Posterior cingulate gyrus (tissue), 11 donors: ENCODE measurements at places on chromosomes 16 and 17.

GRCh38 chr17:29640413-29640812, 17.7 kb upstream of the CORO6 start:
- DNase-seq = no peak

GRCh38 chr16:82061861-82062525, 26.9 kb downstream of the HSD17B2 start:
- DNase-seq = no peak

GRCh38 chr16:66986559-66986958, 1.8 kb upstream of the CES4A start:
- no peak for DNase-seq

DNA sequence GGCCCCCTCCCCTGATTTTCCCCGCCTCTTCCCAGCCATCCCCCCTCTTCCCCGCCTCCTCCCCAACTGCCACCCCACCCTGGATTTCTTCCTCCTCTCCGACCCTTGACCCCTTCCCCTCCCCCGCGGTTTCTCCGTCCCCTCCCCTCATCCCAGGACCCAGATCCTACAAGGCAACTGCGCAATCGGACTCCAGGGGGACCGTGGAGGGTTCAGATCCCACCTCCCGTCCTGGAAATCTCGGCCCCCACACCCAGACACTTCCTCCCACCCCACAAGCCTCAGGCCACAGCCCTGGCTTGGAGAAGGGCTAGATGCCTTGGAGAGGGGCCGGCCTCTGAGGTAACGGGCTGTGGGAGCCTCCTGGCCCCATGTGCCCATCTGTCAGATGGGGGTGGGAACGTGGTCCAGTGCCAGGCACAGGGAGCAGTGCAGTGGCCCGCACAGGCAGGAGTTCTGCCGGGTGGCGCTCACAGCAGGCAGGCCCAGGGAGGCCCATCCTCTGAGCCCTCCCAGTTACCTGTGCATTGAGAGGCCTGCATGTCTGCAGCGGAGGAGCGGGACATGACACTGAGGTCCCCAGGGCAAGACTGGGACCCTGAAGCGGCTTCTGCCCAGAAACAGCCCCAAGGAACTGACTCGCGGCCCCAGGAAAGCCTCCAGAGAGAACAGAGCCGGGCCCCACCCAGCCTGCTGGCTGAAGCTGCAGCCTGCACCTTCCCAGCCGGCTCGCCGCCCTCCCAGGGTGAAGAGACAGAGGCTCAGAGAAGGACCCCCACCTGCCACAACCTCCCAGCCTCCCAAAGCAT, 16.7 kb downstream of the ZNF423 start:
- no peak for DNase-seq

DNA sequence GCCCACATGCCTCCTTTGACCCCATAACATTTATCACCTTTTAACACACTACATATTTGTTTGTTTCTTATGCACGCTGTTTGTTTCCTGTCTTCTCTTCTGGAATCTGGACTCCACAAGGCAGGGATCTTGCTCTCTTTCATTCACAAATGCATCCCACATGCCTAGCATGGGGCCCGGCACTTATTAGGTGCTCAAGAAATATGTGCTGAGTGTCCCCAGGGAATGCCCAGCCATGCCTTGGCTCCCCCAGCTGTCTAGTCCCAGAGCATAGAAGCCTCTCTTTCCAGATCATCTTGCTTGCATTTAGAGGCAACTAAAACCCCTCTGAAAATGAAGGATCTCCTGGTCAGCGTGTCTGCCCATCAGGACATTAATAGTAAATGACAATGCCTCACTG, 283.7 kb downstream of the CBLN1 start:
- no peak for DNase-seq

DNA sequence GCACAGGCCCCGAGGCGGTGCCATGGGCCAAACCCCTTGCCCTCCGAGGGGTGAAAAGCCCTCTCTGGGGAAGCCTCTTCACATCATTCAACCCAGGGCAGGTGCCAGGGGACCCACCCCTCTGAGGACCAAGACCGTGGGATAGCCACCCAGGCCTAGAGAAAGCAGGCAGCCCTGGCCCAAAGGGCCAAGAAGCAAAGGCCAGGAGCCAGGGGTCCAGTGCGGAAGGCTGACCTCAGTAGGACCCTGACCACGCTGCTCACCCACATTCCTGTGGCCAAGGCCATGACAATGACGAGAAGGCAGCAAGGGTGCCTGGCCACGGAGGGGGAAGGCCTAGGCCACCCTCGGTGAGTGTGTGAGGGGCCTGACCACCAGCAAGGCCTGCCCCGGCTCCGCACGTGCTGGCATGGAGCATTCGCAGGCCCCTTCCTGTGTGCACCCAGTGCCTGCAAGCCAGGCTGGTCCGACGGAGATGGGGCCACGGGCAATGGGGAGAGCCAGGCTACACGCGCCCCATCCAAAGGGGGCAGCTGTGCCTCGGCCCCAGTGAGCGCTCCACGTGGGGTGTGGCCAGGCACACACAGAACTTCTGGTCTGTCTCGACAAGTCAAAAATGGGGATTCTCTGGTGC, 24.5 kb upstream of the RASD1 start:
- DNase-seq = no peak

DNA sequence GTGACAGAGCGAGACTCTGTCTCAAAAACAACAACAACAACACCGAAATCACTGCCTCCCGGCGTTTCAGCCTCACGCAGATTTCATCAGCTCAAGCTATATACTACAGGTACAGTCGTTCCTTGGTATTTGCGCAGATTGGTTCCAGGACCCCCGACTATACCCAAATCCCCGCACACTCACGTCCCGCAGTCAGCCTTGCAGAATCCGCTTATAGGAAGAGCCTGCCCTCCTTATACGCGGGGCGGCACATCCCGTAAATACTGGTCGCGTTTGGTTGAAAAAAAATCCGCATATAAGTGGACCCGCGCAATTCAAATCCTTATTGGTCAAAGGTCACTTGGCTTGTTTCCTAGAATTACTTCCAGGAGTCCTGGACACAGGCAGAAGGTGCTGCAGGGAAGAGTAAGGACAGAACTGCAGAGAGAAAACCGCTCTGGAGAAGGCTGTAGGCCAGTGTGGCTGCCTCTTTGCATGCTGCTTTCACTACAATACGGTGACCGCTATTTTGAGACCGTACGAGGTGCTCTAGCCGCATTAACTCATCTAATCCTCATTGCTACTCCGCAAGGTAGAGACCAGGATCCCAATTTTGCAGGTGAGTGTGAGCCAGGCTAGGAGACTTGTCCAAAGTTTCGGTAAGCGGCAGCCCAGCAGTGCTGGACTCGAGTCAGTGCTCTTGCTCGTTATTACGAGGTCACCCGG, 718 bp downstream of the NDUFAB1 start:
- DNase-seq = no peak

DNA sequence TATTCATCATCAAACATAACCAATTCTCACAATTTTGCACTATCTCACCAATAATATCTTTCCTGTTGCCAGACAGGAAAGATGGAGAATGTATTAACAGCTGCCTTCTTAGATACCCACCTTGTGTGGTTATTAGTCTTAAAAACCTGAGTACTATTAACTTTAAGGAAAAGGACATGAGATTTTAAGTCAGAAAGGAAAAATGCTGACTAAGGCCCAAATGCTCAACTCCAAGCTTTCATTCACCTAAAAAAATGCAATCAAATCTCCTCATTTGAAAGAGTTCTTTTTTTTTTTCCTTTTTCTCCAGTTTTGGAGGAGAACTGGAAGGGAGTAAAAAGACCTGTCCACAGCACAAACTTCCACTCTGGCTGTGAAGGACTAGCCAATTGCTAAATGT, 61.3 kb upstream of the PHOSPHO1 start:
- DNase-seq = no peak

DNA sequence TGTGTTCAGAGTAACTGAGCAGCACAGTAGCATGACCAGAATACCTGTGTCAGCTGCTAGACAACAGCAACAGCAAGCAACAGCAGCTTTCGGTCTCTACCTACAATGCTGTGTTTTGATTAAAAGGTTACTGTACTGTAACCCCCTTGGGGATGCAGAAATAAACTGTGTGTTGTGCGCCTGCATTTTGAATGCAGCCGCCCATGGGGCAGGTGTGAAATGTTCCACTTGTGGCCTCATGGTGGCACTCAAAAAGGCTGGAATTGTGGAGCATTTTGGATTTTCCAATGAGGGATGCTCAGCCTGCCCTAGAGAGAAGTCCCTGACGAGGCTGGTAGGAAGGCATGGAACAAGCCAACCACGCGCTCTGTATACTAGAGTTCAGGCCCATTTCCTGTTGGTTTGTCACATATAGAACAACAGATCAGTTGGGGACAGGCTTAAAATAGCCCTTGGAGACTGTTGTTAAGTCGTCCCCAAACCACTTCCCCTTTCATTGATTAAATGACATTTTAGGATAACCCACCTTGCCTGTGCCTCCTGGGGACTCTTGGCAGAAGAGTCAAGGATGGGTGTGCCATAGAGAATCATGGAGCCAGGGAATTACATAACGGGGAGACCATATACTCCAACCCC, 27.1 kb downstream of the SCPEP1 start:
- no peak for DNase-seq

GRCh38 chr16:1108299-1109252, 12.5 kb upstream of the C1QTNF8 start:
- no peak for DNase-seq

DNA sequence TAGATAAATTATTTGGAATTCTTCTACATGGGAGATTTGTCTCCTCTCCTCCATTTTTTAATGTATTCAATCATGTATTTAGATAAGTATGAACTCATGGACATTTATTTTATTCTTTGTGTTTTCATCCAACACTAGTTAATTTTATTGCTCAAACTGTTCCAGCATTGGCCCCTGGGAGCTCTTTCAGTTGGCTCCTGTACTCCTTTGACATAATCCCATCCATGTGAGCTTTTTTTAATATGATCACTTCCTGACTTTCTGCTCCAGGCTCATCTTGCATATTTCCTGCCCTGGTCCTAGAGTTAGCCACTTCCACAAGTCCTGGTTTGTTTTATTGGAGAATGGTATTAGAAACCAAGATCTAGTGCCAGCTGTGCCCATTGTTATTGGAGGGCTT, 419.0 kb upstream of the CDH11 start:
- DNase-seq = no peak

DNA sequence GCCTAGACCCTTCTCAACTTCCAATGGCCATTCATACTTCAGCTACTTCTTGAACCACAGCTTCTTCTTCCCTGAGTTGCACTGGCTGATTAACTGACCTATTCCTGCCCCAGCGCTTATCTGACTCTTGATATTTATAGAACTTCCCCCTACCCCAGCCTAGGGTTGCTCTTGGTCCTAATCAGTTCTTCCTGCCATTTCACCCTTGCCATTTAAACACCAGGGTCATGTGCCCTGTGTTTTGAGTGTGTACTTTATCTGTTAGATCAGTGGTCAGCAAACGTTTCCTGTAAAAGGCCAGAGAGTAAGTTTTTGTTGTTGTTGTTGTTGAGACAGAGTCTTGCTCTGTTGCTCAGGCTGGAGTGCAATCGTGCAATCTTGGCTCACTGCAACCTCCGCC, 82.4 kb upstream of the COX10 start:
- DNase-seq = no peak

DNA sequence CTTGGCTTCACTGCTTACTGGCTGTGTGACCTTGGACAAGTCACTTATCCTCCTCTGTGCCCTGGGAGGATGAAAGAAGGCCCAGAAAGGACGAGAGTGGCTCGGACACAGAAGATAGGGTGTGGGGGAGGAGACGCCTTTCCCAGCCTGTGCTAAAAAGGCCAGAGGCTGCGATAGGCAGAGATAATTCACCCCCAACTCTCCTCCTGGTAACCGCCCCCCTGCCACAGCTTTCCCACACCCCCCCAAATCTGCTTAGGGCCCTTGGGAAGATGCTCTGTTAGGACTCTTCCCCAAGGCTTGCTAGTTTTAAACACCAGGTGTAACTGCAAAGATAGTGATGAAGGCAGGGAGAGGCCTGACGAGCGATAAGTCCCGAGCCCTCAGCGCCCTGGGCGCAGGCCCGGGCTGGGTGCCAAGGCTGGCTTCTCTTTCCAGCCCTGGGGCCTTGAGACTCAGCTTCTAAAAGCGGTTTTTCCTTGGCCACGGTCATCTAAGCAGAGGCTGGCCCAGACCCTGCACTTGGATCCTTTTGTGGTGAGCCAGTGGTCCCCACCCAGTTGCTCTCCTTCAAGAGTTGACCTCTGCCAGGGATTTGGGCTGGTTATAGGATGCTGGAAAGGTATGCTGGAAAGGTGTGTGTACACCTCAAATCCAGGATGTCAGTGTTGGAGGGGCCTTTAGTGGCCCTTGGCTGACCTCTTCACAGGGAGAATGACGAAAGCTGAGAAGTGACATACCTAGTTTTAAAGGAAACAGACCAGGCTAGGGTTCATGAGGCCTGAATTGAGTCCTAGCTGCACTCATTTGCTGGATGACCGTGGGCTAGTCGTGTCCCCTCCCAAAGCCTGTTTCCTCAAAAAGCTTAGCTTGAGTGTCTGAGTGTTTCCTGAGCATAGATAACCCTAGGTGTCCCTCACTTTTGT, 3.4 kb upstream of the PPP1R9B start:
- DNase-seq = no peak

DNA sequence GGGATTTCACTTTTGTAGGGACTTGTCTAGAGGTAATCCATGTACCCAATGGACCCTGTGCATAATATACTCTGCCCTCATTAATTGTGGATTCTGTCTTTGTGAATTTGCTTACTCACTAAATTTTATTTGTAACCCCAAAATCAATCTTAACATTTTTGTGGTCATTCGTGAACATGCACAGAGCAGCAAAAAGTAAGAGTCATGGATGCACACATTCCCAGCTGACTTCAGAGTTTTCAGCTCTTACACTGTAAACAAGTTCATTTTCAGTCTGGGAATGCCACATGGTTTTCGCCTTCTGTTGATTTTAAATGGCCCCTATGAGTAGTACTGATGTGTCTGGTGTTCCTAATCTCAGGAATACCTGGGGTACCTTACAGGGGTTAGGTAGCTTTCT, 24.3 kb downstream of the TAC4 start:
- DNase-seq = no peak

- DNase-seq = no peak
Measured at GRCh38 chr17:17229416-17230384, 7.3 kb downstream of the FLCN start.

- peak; percentile 74 for DNase-seq
Measured at GRCh38 chr17:75476271-75476671, 19.8 kb downstream of the TMEM94 start.

- no peak for DNase-seq
Measured at GRCh38 chr17:7809086-7809790, 24.8 kb upstream of the KDM6B start.

- no peak for DNase-seq
Measured at GRCh38 chr16:84661418-84662060, 13.2 kb downstream of the KLHL36 start.

DNA sequence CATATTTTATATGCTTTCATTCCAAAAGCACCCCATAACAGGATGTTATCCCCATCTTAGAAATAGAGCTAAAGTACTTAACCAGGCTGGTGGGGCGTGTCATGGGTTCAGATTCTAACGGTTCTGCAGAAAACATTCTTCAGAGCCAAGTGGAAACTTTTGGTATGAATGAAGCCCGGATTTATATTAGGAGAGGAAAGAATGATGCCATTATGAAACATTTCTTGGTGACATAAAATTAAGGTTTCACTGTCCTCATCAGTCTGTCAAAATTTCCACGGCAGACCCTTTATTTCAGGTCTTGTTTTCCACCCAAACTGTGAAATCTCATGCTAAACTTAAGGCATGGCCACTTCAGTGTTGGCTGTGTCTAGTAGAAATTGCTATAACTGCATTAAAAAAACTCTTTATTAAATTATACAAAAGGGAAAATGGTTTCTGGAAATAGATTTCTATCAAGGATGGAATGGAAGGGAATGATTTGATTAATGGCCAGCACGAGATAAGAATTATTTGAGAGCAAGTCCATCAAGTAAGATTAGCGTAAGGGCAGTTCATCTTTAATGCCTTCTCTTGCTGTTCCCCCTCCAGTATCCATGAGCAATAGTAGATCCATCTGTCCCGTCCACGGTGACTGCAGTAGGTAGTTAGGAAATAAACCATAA, 11.7 kb downstream of the PRKCA start:
- DNase-seq = no peak
